ENCODE measurements at places on chromosomes 6 and 20.

GRCh38 chr6:77324866-77325265 lies 138.4 kb downstream of the HTR1B start:
- no peak for DNase-seq

DNA sequence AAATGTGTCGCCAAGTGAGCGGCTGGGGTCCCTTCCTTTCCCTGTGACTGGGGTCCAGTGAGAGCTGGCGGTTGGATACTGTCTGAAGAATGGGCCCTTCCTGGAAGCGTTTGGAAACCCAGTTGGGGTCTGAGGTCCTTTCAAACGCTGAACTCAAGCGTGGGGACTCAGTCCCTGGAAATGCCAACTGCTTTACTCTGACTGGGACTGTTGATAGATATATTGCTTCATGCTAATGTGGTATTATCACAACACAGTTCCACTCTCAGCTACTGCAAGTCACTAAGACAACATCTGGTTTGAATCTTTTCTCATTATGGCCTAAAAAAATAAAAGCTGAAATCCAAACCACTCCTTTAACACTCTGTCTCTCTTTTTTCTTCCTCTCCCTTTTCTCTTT lies 23.7 kb upstream of the PSMF1 start:
- DNase-seq: no peak

- DNase-seq: no peak
Measured at GRCh38 chr6:168278904-168279303, 40.7 kb downstream of the DACT2 start.

DNA sequence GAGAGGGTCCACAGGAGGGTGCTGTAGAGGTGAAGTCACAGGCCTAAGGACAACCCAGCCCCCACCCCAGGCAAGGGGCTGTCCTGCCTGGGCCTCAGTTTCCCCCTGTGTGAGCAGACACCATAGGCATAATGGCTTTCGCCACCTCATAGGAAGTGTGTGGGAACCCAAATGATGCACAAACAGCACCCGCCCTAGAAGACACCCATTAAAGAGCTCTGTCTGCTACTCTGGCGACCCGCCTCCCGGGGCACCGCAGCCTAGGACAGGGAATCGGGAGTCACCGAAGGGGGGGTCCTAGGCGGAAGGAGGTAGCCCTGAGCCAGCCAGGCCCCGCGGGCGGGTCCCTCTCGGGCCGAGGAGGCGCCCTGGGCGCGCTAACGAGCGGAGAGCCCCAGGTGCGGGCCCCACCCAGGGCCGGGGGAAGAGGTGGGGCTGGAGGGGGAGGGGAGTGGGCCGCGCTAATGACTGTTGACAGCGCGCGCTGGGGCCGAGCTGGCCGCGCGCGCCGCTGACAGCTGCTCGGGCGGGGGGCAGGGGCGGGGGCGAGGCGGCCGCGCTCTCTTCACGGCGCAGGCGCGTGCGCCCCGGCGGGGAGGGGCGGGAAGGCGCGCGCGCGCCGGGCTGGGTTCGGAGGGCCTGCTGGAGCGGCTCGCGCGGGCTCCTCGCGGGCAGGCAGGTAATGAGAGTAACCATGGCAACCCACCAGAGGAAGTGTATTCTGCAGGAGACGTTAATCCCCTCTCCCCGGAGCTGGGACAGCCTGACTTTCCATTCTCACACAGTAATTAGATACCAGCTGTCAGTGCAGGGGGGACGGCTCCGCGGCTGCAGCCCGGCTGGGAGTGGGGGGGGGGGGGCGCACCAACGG lies 48.9 kb downstream of the NOL4L start:
- no peak for DNase-seq

DNA sequence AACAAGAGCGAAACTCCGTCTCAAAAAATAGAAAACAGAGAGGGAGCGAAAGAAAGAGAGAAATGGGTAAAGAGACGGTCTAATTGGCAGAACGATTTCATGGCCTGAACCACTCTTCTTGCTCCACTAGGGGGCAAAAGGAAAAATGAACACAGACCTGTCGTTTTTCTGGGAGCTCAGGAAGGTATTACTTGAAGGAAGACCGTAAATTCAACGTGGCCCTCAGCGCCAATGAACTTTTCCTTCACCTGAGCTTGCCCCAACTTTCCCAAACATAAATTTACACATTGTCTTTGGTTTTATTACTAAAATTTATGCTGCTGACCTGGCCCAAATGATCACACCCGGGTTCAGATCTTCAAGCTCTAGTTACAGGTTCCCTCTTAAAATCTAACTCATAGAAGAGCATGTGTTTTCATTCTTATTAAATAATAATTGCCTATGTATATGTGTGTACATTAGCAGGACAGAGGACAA lies 67.3 kb downstream of the ATP9A start:
- no peak for DNase-seq
